ENCODE measurements at places on chromosomes 2 and 18.
A peak's percentile ranks its signal among the peaks of the same experiment; 100 is the strongest.

- no peak for DNase-seq
Measured at GRCh38 chr2:28071221-28071620, 180.7 kb downstream of the BABAM2 start.

GRCh38 chr18:43596105-43596712 lies 318.9 kb upstream of the SYT4 start:
- DNase-seq, result no peak

DNA sequence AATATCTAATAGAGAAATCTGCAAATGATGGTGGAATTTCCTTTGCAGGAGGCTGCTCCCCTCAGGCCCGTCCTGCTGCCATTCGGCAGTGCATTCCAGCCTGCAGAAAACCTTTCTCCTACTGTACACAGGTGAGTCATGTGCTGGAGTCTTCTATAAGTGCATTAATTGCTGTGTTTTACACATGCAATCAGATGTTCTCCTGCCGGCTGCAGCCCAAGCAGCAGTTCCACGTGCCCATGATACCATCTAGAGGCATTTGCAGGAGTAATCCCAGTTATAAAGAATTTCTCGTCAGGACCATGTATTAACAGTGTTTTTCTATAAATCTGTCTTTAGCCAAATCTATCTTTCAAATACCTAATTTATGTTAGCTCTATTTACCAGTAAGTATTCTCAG lies 304.7 kb upstream of the HNMT start:
- no peak for DNase-seq

DNA sequence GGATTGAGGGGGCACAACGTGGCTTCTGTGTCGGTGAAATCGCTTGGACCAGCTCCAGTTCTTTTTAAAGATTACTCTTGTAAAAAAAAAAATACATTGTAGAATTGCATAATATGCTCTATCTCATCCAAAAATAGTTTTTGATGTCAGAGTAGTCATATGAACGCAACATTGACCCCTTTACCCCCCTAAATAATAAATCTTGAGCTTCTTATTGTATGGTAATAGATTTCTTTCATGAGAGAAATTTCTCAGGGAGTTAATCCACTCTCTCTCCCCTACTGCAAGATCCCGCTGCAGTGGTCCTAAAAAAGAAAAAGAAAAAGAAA lies 50.2 kb upstream of the PAIP2B start:
- DNase-seq, result no peak

DNA sequence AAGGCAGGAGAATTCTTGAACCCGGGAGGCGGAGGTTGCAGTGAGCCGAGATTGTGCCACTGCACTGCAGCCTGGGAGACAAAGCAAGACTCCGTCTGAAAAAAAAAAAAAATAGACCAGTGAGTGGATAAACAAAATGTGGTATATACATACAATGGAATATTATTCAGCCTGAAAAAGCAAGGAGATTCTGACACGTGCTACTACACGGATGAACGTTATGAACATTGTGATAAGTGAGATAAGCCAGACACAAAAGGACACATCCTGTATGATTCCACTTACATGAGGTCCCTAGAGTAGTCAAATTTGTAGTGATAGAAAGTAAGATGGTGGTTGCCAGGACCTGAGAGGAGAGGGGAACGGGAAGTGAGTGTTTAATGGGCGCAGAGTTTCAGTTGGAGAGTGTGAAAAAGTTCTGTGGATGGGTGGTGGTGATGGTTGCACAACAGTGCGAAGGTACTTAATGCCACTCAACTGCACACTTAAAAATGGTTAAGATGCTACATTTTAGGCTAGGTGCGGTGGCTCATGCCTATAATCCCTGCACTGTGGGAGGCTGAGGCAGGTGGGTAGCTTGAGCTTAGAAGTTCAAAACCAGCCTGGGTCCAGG lies 38.3 kb downstream of the NIFK start:
- no peak for DNase-seq

DNA sequence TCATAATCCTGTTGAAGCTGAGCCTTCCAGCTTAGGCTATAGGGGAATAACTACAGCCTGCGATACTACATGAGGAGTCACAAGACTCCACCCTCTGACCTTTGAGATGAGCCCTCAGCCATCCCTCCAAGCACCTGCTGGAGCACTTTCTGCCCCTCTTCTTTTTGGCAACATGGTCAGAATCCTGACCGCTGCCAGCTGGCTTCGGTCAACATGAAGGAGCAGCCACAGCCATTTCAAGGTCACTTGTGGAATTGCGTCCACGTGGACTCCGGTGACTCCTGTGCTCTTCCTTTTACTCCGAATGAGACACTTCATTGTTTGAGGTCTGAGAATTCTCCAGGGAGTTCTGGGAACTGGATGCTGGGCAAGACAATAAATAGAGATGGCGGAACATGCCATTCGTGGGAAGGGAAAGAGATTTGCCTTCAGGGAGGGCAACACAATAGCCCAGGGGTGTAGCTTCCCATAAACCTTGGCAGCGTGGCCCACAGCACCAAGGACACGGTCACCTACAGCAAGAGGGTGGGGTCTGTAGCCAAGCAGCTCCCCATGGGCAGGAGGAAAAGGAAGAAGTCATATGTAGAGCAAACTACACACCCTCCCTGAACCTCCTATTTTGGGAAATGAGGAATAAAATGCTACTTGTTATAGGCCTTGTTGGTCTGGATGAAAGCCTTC lies 73.3 kb upstream of the PPP1CB start:
- no peak for DNase-seq

- no peak for DNase-seq
Measured at GRCh38 chr2:109377976-109378375, 235.8 kb downstream of the SEPTIN10 start.

- DNase-seq, result no peak
Measured at GRCh38 chr18:58980991-58981390, 116.3 kb downstream of the ZNF532 start.

DNA sequence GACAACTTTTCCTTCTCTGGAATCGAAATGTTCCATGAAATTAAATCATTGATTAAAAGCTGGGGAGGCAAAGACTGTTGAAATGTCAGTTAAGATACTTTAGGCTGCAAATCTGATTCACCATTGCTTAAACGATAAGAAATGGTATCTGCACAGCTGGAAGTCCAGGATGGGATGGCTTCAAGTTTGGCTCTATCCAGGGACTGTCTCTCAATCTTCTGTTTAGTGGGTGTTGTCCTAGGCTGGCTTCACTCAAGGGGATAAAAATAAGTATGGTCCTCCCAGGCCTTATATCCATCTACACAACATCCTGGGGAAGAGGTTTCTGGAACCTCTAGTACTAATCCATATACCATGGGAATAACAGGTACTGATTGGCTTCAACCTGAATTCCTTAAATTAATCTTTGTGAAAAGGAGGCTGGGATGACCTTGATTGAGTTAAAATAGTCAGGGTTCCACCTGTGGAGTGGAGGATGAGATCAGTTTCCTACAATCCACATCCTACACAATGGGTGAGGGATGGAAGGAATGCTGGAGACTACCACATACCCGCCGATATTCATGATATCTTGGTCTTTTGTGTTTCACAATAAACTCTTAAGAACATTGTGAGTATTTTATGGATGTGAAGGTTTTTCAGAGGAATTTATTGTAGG lies 156.0 kb upstream of the L3MBTL4 start:
- no peak for DNase-seq

GRCh38 chr2:43513216-43513615 lies 82.6 kb downstream of the THADA start:
- no peak for DNase-seq

- DNase-seq, result no peak
Measured at GRCh38 chr18:74631623-74632350, 34.1 kb downstream of the ZNF407 start.

- no peak for DNase-seq
Measured at GRCh38 chr2:152617456-152618192, 99.6 kb downstream of the PRPF40A start.

DNA sequence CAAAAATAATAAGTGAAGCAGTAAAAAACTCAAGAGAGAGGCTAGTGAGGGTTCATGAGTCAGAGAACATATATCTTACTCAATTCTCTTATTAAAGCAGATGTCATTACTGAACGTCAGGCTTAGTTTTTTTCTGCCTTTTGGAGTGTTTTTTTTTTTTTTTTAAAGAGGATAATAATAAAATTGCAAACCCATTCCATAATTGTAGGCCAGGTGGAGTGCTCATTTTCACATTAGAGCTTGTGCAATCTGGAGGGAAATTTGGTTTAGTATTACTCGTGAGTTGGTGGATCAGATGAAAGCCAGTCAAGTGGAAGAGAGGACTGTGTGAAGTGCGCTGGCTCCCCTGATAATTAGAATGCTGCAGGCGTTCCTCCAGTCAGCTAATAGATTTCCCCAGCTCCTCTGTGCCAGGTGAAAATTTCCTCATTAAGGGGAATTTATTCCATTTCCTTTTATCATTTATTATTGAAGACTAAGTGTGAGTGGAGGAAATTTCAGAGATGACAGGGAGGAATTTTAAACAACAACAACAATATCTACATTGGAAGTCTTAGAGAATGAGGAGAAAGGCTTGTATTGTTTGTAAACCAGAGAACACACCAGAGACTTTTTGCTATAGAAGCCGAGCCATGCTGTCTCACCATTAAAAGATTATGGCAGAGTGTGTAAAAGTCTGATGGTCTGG lies 74.6 kb downstream of the CPS1 start:
- DNase-seq, result no peak

DNA sequence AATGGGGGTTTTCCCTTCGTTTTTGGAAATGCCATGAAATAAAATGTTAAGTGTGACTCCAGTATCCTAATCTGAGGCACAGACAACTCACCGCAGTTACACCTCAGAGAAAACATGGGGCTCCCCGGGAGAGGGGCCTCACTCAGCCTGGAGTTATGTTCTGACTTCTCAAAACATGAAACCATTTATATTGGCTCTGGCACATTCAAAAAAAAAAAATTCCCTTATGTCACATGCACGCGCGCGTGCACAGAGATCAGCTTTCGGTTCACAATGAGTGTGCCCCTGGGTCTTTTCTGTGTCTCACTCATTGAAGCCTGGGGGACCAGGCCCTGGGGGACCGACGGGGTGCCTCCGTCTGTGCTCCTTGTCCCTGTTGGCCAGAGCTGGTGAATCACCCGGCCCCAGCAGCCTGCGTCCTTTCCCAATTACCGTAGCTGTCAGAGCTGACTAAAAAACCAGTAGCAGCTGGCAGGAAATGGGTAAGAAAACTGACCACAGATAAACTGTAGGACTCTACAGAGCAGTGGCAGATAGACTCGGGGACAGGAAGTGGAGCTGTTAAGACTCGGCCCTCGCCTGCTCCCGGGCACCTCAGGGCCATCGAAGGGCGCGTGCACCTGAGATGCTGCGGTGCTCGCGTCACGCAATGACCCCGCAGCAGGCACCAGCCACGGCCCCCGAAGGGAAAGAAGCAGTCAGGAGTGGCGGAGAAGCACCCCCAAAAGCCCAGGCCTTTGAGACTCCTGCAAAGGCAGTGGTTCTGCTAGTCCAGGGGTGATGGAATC lies 138.3 kb upstream of the ID2 start:
- peak; percentile 77 for DNase-seq

DNA sequence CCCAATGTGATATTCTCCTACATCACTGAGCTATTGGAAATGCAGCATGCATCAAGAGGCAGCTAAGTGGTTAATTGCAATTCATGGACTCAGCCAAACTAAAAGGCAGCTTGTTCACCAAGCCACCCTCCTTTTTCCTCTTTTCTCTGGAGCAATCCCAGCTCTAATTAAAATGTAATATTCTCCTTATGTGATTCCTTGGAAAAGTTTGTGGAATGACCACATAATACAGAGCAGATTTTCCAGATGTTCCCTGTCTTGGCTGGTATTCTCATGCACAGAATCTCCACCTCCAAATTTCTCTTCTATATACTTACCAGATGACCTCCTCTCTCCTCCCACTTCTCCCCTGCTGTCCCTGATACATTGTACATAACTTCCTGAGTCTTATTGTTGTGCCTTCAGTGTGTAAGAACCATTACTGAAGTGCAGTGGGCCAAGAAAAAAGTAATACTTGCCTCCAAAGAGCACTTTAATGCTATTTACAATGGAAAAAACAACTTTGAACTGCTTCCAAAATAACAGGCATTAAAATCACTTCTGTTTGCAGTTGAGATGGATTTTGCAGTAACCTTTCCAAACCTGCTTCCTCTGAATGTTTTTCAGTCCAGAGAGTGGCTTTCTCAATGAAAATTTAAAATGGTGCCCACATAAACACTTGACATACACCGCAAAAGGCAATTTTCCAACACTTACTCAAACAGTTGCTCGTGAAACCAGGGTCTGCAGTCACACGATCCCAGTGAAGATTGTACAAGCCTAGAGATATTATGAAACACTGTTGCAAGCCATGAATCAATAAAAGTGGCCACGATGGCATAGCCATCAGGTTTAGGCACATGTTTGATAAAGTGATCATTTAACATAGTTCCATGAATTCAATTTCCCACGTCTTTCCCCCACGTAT lies 258.0 kb downstream of the MTX2 start:
- DNase-seq, result no peak

GRCh38 chr2:96111823-96112500 lies 4.4 kb downstream of the ADRA2B start:
- DNase-seq, result no peak

DNA sequence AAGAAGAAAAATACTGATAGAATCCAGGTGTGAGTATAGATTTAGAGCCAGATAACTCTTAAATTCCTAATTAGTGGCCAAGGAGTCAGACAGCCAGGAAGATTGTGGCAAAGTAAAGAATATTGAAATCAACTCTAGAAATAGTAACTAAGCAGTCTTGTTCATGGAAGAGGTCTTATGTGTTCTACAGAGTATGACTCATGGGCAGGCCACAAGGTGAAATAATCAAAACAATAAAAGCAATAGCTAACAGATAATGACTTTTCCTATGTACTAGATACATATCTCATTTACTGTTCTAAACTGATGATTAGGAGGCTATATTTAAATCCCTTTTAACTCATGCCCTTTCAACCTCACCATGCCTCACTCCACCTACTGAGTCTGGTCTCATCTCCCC lies 227.4 kb upstream of the COL3A1 start:
- DNase-seq, result no peak

GRCh38 chr2:184369307-184369706 lies 229.0 kb upstream of the ZNF804A start:
- DNase-seq, result no peak

DNA sequence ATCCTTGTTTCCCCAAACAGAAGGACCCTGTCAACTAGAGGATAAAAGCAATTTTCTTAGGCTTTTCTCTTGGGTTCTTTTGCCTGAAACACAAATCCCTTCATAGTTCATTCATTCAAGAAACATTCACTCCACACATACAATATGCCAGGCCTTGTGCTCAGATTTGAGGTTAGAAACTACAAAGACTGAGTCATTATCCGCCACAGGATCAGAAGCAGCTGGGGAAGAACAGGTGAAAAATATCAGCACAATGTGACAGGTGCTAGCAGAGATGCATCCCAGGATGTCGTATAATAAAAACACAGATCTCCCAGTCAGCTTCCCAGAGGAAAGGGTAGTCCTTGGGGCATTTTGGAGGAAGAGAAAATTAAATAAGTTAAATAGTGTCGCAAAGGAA lies 172.4 kb downstream of the LRATD1 start:
- DNase-seq, result no peak

DNA sequence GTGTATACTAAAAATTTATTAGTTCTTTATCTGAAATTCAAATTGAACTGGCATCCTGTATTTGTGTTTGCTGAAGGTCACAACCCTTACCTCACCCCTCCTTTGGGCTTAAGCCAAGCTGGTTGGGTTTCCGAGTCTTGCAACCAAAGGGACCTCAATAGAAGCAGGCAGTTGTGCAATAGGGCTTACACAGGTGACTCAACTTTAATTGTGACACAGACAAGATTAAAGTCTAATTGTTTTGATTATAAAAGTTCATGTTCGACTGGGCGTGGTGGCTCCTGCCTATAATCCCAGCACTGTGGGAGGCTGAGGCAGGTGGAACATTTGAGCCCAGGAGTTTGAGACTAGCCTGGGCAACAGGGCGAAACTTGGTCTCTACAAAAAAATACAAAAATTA lies 71.5 kb downstream of the RAB31 start:
- no peak for DNase-seq

GRCh38 chr2:179417436-179417949 lies 152.9 kb upstream of the SESTD1 start:
- no peak for DNase-seq
